Esophagus muscularis mucosa (tissue), 4 donors: ENCODE measurements at places on chromosomes 16 and 17.
A peak's percentile ranks its signal among the peaks of the same experiment; 100 is the strongest.

GRCh38 chr17:336110-337021, 16.2 kb downstream of the RPH3AL start:
- DNase-seq, result no peak

DNA sequence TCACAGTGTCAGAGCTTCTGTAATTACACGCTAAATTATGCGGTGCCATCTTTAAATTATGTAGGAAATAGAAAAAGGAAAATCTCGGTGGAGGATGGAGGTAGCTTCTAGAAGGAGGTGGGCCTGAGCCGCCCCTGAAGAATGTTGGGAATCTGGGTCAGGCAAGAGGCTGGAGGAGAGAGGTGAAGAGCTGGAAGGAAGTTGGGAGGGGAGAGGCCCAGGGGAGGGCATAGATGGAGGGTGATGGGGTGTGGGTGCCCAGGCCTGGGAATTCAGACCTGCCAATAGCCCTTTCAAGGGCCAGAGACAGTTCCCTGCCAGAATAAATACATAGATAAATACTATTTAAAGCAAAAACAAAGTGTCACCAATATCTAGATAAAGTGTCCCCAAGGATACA, 415.0 kb upstream of the HSBP1 start:
- DNase-seq, result no peak

DNA sequence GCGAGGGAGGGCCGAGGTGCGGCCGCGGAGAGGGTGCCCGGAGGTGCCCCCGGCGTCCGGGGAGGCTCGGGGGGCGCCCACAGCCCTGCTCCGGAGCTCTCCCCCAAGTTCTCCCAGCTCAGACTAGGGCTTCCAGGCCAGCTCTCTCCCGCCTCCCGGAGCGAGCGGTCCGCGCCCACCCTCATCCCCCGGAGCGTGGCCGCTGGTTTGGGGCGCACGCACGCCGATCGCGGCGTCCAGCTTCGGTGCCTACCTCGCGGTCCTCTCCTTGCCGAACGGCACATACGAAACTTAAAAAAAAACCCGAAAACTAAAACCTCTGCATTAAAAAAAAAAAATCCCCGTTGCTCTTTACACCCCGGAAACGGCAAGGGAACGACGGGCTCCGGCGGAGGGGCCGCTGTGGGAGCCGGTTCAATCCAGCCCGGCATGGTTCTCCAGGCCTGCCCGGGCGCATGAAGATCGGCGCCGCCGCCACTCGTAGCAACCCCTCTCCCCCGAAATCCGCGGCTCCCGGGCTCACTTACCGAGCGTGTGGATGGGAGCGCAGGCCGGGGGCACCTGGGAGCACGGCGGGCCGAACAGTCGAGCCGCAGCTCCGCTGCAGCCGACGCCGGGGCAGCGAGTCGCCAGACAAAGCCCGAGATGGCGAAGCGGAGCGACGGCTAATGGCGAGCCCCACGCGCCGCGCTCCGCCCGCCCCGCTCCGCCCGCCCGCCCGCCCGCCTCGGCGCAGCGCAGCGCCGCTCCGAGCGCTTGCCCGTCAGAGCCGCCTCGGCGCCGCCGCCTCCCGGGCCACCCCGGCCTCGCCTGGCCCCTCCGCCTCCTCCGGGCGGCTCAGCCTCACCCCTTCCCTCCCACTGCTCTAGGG, 973 bp upstream of the UBTF start:
- DNase-seq, result no peak

DNA sequence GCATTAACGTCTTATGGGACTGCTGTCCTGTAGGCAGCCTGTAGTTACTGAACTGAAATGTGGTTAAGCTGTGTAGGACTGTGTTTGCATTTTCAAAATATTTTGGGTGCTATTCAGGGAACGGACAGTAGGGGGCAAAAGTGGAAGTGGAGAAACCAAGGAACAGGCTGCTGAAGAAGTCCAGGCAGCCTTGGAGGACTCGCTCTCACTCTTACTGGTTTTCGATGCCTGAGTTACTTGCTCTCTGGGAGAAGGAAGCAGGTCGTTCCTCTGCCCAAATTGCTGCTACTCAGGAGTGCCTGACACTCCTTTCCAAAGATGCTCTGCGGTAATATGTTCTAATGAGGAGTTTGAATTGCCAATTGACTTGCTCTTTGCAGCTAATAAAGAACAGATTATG, 64.5 kb upstream of the RBFOX1 start:
- peak; percentile 83 for DNase-seq

GRCh38 chr16:68492543-68493411, 44.5 kb upstream of the SMPD3 start:
- DNase-seq, result no peak

GRCh38 chr16:8262299-8262698, 328.0 kb downstream of the TMEM114 start:
- DNase-seq, result peak; percentile 75

DNA sequence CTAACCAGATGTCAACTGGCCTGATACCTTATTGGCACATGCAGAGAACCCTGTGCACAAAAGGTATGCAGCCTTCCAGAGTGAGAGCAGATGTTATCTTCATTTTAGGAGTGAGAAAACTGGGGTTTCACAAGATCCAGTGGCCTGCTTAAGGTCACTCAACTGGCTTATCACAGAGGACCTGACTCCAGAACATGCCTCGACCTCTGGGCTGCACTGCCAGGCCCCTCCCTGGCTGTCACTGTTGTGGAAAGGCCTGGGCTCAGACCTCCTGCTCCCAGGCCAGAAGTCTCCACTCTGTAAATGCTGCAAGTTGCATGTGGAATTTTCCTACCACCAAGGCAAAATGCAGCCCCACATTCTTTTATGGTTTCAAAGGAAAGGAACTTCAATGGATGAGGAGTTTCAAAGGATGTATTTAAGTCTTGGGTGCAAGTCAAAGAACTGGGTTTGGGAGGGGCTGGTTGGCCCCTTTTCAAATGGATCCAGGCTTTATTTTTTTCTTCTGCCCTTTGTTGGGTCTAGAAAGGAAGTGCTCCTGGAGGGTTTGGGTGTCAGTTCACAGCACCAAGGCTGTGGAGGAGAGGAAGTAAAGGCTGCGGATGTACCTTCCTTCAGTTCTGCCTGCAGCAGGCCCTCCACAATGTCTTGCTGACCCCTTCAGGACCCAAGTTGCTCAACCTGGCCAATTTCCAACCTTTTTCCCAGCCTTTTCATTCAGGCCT, 30.4 kb upstream of the SMPD3 start:
- DNase-seq, result no peak

DNA sequence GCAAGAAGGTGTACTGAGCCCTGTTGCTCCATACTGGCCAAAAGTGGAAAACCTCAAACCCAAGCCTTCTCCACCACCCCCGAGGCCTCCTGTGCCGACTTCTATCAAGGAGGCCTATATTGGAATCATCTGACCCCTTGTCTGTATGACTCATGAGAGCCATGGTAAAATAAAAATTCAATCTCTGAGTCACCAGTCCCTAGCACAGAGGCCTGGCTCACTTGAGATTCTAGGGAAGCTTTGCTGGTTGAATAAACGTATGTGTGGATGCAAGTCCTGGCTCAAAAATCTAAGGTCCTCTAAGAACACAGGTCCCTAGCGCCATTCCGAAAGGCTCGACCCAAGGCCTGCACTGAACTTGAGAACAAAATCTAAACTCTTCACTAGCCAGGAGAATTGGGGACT, 15.0 kb downstream of the NSMCE1 start:
- peak; percentile 74 for DNase-seq

GRCh38 chr16:28910086-28911031, 14.7 kb downstream of the RABEP2 start:
- no peak for DNase-seq

GRCh38 chr16:1712791-1713261, 6.8 kb downstream of the MAPK8IP3 start:
- no peak for DNase-seq

GRCh38 chr16:58495521-58496331, 4.2 kb upstream of the NDRG4 start:
- DNase-seq, result no peak

GRCh38 chr16:68300734-68301459, 9.8 kb downstream of the SLC7A6OS start:
- no peak for DNase-seq

GRCh38 chr17:72567774-72568173, 447.0 kb downstream of the SOX9 start:
- DNase-seq, result no peak

DNA sequence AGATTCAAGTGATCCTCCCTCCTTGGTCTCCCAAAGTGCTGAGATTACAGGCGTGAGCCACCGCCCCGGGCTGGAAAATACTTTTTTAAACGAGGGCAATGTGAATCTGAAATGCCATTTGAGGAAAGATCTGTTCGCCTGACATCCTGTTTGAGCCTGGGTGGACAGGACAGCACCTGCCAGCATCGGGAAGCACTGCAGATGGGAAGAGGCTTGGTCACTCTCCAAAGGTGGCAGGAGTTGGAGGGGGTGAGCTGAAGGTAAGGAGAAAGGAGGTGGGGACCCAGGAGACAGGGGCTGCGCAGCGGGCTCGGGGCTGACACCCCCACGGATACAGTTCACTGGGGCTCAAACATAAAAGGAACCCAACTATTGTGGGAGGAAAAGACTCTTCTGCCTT, 3.9 kb upstream of the BIRC5 start:
- DNase-seq, result no peak

DNA sequence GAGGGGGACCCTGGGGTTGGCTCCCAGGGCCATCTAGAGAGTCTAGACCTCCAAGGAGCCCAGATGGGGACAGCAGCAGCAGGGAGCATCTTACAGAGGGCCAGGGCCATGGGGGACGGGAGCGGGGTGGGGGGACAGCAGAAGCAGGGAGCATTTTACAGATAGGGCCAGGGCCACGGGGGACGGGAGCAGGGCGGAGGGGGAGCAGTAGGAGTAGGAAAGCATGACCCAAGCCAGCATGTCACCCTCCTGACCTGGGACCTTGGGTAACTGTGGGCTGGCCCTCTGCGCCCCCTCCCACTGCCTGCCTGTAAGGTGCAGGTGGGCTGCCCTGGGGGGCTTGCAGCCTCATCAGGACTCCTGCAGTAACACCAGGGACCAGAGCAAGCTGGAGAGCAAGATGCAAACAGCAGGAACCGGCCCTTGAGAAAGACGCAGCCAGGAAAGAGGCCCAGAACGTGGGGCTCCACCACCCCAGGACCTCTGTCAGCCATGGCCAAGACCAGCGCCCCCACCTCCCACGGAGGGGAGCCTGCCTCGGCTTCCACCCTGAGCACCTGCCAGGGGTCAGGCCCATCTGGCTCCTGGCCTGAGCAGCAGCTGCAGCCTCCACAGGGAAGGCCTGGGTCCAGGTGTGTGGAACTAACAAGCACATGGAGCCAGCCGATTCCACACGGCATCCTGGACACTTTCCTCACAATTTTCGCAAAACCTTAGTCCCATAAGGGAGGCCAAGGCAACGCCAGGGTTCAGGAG, 2.4 kb downstream of the ZNF598 start:
- no peak for DNase-seq

DNA sequence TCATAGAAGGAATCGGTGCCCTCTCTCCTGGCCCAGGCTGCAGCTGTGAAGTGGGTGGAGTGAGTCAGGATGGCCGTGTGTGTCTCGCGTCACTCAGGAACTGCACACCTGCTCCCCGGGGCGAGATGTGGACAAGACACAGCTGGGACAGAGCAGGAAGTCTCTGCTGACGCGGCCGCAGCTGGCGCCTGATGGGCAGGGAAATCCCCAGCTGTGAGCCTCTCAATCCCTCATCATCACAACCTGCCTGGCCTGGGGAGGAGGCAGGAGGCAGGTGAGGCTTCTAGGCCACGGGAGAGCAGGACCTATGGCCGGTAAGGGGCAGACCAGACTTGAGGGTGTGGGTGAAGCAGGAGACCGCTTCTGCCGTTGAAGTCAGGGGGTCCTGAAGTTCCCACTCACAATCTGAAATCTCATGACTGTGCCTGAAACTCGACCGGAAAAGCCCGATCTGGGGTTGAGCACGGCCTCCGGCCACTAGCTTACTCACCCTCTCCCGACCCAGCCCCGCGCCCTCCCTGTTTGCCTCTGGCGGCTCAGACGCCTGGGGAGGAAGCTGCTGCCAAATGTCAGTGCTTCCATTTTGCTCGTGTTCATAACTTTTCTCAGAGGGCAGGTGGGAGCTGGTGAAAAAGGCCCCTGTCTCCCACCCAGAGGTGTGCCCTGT, 1.1 kb upstream of the TRPV3 start:
- DNase-seq, result no peak

DNA sequence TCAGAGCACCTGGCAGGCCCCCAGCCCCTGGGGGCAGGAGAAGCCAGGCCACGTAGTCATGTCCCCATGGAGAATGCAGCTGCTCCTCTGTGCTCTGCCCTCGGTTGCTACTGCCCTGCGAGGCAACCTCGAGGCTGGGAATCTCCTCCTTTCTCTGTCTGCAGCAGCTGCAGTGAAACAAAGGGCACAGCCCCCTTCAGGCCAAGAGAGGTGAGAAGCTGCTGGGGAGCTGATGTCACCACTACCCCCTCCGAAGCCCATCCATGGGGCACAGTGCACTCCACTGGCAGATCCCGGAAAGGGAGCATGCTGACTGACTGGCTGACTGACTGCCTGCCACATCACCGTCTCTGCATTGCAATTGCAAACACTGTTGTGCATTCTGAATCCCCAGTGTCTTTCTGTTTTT, 103.7 kb downstream of the GRIN2A start:
- no peak for DNase-seq

DNA sequence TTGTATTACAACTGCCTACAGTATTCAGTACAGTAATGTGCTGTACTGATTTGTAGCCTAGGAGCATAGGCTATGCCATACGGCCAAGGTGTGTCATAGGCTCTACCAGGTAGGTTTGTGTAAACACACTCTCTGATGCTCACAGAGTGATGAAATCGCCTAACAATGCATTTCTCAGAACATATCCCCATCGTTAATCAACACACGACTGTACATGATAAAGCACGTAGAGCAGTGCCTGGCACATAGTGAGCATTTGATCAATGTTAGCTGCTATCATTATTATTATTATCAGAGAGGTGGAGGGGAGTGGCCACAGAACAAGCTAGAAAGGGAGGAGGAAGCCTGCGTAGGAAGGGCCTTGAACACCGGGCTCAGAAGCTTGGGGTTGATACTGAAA, 81.1 kb upstream of the LHX1 start:
- no peak for DNase-seq

GRCh38 chr17:48438516-48439061, 8.6 kb upstream of the SKAP1 start:
- peak; percentile 57 for DNase-seq

GRCh38 chr16:49414671-49415070, 41.1 kb downstream of the C16orf78 start:
- DNase-seq, result no peak

DNA sequence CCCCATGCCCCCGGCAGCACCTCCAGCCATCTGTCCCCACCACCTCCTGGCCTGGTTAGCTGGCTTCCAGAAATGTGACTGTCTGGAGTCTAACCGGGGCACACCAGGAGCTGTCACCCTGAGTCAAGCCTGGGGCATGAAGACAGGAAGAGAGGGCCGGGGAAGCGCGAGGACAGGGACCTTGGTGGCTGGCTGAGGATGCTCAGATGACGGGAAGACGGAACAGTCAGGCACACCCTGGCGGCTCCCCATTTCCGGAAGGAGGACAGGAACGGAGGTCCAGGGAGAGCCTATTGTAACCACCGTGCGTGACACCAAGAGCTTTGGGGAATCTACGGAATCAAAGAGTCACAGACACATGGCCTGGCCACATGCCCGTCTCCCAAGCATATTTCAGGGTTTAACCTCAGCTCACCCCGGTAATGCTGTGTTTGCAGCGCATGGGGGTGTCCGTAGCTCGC, 51.7 kb downstream of the SDK2 start:
- DNase-seq, result no peak
